ENCODE measurements at places on chromosomes 6 and 20.
A peak's percentile ranks its signal among the peaks of the same experiment; 100 is the strongest.

DNA sequence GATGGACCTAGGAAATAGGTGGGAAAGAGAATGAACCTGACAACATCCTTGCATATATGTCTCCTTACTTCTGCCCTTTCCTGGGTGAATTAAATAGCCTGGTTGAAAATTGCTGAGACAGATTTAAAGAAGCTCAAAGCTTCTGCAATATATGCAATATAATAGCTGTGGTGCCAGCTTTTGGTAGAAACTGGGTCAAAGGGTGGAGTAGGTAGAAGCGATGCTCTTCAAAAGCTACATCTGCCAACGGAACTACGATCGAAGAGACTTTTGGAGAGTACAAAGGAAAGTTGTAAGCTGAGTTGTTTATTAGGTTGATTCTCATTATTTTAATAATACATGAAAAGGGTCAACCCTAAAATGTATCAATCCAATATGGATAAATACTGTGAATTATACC is 22.8 kb upstream of the TTK start:
- DNase-seq, result no peak

GRCh38 chr6:23659125-23659524 is 466.9 kb upstream of the NRSN1 start:
- DNase-seq, result no peak

GRCh38 chr6:79431537-79431933 is 105.7 kb downstream of the LCA5 start:
- DNase-seq, result peak; percentile 48

- no peak for DNase-seq
These were observed 110.3 kb downstream of the SLC35F1 start for GRCh38 chr6:118017301-118017848.

DNA sequence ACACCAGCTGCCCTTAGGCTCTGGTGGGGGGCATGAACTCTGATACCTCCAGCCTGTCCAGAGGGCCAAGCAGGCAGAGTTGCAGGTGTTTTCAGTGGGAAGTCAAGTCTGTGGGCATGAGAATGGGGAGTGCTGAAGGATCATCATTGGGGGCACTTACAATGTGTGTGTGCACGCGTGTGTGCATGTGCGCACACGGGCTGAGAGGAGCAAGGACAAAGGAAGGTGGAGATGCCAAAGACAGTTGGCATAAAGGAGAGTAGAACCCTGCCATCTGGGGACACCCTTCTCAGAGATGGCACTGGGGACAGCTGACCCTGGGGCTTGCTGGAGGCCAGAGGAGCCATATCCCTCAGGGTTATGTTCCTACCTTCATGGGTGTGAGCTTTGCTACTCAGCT is 408.4 kb upstream of the CHD6 start:
- no peak for DNase-seq

- peak; percentile 69 for DNase-seq
These were observed 27.8 kb downstream of the FYN start for GRCh38 chr6:111845441-111845871.

GRCh38 chr6:133892813-133893691 is 4.1 kb downstream of the TCF21 start:
- no peak for DNase-seq

DNA sequence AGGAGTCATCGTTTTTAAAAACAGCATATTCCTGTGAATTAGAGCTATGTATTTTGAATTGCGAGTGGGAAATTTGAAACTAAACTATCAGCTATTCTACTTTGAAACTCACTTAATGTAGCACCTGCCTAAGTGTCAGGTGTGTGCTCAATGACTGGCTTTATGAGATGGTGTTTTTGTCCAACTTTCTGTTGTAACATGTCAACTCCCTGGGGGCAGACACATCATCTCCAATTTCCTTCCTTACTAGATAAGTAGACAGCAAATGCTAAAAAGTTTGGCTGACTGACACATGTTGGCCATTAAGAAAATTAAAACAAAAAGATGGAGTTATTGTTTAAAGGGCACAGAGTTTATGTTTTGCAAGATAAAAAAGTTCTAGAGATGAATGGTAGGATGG is 226.9 kb downstream of the TFAP2B start:
- DNase-seq, result peak; percentile 11

- DNase-seq, result no peak
These were observed 280.6 kb downstream of the KHDC1L start for GRCh38 chr6:72944660-72945059.

- DNase-seq, result no peak
These were observed 25.9 kb upstream of the TGM2 start for GRCh38 chr20:38190936-38191371.

GRCh38 chr6:137486416-137486815 is 7.8 kb downstream of the OLIG3 start:
- DNase-seq, result no peak

- DNase-seq, result no peak
These were observed 24.2 kb upstream of the LYRM2 start for GRCh38 chr6:89662659-89663223.

All from trophoblast cell (in vitro differentiated cells and primary cell).